A549 (cell line): ENCODE measurements at places on chromosomes 1 and 21.

- DNase-seq: no peak
These were observed 23.2 kb downstream of the F5 start for GRCh38 chr1:169563019-169563615.

- DNase-seq: no peak
These were observed 191.7 kb upstream of the NFIA start for GRCh38 chr1:60890664-60891063.

- DNase-seq: no peak
These were observed 38.3 kb upstream of the SCMH1 start for GRCh38 chr1:41280202-41281032.

DNA sequence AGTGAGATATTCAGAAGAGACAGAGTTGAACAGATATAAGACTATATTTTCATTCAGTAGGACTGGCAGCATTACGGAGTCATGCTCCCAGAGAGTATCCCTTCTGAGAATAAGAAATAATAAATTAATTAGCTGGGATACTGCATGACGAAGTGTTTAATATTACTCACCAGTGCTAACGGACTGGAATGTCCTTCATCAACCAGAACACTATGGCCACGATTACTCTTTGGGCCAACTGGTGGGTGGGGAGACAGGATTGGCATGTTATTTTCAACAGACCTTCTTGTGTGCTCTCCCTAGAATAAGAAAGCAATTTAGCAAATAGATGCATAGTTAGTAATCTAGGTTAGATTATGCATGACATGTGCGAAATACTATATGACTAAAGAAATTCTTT, 32.4 kb downstream of the ERICH3 start:
- no peak for DNase-seq

GRCh38 chr1:156750191-156750672, 1.2 kb downstream of the HDGF start:
- no peak for DNase-seq

GRCh38 chr1:207832796-207833195, 78.1 kb downstream of the CD34 start:
- DNase-seq: no peak

DNA sequence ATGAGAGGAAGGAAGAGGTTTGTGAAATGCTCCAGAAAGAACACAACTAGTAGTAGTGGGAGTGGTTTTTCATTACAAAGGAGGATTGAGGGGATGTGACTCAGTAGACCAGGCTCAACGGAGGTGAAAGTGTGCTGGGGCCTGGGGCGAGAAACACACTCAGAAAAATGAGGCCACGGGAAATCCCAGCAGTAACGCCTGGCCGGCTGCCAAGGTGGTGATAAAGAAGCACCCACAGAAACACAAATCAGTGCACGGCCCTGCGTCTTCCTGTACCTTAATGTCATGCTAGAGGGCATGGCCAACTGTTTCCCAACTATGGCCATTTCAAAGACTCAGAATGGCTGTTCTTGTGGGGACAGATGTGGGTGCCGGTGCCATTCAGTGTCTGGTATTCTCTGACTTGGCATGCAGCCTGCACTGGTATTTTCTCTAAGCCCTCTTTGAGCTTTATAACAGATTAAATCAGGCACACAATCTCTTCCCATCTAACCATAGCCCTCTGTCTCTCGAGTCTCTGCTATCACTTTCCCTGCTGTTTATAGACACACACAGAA, 38.2 kb downstream of the URB2 start:
- no peak for DNase-seq

DNA sequence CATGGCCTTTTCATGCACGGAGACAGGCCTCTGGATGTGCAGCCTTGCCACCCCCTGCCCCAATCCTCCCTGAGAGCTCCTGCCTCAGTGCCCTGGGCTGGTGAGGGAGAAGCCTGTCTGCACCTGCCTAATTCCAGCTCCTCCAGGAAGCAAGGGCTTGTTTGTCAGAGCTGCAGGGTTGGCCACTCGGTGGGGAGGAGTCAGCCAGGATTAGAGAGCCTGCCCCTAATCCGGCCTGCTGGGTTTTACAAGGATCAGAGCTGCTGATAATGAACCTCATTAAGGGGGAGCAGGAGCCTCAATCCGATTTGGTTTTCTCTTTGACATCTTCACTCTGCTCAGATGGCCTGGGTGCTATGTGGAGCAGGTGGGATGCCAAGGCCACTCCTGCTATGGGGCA, 31.9 kb upstream of the LHX4 start:
- no peak for DNase-seq

- DNase-seq: no peak
These were observed 39.6 kb downstream of the UBASH3A start for GRCh38 chr21:42443181-42443785.

GRCh38 chr1:66330722-66331141, 203.2 kb upstream of the SGIP1 start:
- no peak for DNase-seq

DNA sequence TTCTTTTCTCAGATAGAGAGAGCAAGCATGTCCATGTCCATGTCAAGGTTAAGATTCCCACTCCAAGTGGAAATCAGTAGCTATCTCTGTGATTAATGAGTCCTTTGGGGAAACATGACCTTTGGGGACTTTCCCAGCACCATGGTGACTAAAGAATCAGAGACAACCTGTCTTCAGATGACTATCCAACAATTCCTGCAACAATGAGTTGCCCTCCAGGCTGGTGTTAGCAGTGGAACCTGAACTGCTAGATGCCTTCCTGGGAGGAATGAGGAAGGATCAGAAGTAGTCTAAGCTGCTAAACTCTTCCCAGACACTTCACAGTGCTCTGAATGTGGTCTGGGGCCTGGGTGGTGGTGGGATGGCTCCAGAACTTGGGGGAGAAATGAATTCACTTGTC, 6.5 kb downstream of the S100A9 start:
- DNase-seq: no peak

DNA sequence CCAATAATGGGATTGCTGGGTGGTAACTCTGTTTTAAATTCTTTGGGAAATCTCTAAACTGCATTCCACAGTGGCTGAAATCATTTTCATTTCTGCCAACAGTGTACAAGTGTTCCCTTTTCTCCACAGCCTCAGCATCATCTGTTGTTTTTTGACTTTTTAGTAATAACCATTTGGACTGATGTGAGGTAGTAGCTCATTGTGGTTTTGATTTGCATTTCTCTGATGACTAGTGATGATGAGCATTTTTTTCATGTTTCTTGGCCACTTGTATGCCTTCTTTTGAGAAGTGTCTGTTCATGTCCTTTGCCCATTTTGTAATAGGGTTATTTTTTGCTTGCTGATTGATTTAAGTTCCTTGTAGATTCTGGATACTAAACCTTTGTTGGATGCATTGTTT, 131.9 kb upstream of the B3GALT2 start:
- DNase-seq: no peak

DNA sequence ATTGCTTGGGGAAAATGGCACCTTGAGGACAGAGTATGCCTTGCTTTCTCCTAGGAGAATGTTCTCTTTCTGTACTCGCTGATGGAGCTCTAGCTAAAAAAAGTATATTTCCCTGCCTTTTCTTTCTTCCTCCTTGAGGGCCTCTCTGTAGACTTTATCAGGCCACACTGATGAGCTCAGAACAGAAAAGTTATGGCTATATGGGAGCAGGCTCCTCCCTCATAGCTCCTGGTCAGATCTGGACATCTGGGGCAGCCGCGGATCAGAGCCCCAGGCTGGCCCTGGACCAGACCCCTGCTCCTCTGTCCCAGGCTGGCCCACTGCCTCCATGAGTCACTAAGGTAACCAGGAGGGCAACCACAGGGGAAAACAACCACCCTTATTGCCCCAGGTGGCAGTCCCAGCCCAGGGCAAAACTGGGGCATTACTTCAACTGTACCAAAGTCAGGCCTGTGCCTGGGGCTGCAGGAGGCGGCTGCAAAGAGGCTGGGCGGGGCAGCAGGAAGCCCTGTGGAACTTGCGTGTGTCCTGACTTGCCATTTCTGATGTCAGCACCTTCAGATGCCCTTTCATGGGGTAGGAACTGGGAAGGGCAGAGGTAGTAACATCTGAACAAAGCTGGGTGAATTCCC, 26.3 kb upstream of the ZNF648 start:
- no peak for DNase-seq

- no peak for DNase-seq
These were observed 166.2 kb downstream of the TOMM20 start for GRCh38 chr1:234962340-234962989.

DNA sequence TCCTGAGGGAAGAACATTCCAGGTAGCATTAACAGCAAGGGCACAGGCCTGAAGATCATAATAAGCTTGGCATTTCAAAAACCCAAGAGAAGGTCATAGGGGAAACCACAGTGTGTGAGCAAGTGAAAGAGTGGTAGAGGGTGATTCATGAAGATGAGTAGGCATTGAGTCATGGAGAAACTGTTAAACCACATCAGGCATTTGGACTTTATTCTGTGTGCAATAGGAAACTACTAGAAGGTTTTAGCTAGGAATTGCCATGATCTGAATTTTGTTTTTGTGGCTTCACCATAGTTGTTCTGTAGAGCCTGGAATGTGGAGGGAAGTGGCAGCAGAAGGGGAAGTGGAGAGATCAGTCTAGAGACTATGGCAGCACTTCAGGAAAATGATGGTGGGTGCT, 359.0 kb upstream of the PTBP2 start:
- peak; percentile 74 for DNase-seq

- DNase-seq: no peak
These were observed 78.5 kb downstream of the HLCS start for GRCh38 chr21:36887963-36888362.

DNA sequence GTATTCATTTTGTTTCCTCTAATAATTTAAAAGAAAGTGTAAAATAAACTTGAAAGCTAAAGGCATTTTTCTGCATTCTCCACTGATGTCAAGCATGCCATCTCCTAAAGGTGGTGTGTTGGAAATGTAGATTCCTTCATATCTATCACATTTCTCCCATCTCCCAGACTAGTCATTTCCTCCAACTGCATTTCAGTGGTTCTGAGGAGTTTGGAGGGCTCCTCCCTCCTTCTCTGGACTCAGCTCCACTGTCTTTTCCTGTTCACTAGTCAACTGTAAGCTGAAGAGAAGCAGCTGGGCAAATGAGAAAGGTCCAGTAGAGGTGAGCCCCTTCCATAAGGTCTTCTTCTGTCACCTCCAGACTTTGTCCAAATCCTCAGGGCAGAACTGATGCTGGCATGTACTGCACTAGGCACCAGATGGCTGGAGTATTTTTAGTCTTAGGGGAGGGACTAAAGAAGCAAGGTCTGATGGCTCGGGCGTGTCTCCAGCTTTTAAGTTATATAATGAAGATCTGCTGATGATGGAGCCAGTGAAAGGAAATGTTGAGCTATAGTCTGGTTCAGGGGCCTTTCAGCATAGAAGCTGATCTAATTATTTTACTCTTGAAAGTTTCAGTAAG, 186.1 kb downstream of the NTNG1 start:
- DNase-seq: no peak

DNA sequence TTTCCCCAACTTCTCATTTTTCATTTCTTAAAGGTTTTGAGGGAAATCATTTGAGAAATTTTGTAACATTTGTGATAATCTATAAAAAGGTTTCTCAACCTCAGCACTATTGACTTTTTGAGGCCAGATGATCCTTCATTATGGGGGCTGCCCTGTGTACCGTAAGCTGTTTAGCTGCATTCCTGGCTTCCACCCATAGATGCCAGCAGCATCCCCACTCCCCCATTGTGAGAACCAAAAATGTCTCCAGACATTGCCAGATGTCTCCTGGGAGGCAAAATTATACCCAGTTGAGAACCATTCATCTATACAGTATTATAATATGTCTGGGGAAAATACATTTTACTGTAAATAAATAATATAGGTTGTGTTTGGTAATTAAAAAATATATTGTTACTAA, 146.0 kb downstream of the PBX1 start:
- no peak for DNase-seq

- DNase-seq: no peak
These were observed 30.3 kb upstream of the NUF2 start for GRCh38 chr1:163291461-163291860.

GRCh38 chr1:21552715-21553114, 43.5 kb downstream of the ALPL start:
- no peak for DNase-seq

- DNase-seq: peak; percentile 76
These were observed 153.8 kb upstream of the FGGY start for GRCh38 chr1:59143133-59143487.

DNA sequence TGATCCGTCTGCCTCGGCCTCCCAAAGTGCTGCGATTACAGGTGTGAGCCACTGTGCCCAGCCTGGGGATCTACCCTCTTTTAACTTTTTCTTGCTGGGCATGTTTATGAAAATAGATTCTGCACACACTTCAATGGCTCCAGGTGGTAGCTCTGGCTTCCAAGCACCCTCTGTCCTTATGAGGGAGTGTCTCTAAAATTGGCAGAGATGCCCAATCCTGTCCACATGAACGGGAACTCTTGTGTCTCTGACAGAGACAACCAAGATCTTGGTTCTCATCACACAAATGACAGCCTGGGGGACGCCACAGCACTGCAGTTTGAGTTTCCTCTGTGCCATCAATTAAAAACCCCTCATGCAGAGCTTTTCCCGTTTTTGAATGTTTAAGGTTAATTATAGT, 43.4 kb upstream of the ANGPTL7 start:
- DNase-seq: no peak

DNA sequence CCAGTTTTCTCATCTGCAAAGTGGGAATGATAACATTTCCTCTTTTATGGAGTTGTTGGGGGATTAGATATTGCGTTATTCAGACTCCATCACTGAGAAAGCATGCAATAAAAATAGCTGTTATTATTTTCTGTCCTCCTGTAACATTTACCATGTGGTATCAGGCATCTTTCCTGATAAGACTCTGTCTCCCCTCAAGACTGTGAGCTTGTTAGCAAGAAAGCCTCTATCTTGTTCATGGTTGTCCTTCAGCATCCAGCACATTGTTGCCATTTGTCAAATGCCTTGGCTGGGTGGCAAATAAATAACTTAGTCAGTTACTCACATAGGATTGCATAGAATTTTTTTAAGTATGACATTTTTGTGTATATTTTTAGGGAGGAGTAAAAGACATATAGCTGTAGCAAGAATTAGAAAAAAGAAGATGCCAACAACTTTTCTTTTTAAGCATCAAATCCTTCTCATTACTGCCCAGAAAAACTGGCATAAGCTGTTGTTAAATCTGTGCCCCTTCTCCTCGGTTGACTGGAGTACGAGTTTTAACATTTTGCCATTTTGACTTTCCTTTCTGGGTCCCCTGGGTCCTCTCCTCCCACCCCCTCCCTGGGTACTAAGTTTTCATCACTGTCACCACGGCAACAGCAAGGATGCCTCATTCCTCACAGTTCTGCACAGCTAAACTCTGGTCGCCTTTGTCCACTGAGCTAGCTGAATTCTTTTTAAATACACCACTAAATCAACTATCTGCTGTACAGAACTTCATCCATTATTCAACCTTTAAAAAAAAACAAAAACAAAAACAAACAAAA, 1.0 kb upstream of the JAM2 start:
- DNase-seq: no peak
